Hair follicular keratinocyte (primary cell): ENCODE measurements at places on chromosomes 11 and 22. TPM values are rescaled to one million over a fixed set of nuclear protein-coding genes. Genes with fewer than 3 reads are reported as not detected.

DEUP1 gene
- not detected in 2 replicates for total RNA-seq

OR51B4 gene
- total RNA-seq: not detected in 2 replicates

MMP8 gene
- 0.11 TPM in 1 of 2 replicates, not detected in the other for total RNA-seq

MISFA gene
- total RNA-seq: not detected in 2 replicates

AGBL2 gene
- 0.16 and 0.19 TPM in 2 replicates for total RNA-seq
